ENCODE measurements at places on chromosomes 1 and 21. TPM values are rescaled to one million over a fixed set of nuclear protein-coding genes. Genes with fewer than 3 reads are reported as not detected.

The KISS1 gene
- total RNA-seq, result not detected

The HPCA gene
- not detected for total RNA-seq

The LHX8 gene
- total RNA-seq, result not detected

The PTGER3 gene
- under 0.01 TPM for total RNA-seq

The TMEM82 gene
- total RNA-seq, result not detected

Measured in cardiac atrium fibroblast (primary cell).